Stimulated activated CD4-positive, alpha-beta T cell treated with anti-CD3 and anti-CD28 coated beads, TNF-alpha, amount 100 ng/mL, for 1 hour (primary cell): ENCODE measurements at places on chromosomes 4 and X.

- DNase-seq = no peak
Measured at GRCh38 chr4:160724063-160724462, 1439.7 kb downstream of the FSTL5 start.

- no peak for DNase-seq
Measured at GRCh38 chr4:140755774-140756318, 339 bp downstream of the TBC1D9 start.

DNA sequence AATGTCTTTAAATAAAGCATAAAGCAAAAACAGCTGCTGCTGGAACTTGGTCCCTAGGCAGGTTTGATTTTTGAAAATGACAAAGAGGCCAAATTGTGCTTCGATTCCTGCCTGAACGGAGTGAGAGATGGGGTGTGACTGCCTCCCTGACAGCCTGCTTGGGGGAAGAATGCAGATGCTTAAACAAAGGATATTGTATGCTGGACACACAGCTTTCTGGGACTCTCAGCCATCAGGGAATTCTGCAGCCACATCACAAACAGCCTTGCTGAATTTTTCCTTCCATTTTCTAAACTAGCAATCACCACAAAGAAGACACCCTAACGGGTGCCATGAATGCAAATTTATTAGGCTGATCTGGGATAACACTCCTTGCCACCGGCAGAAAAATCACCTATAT is 83.9 kb upstream of the CPEB2 start:
- DNase-seq = no peak

GRCh38 chr4:52037689-52038102 is 403 bp downstream of the SGCB start:
- DNase-seq = no peak

GRCh38 chr4:32830160-32830559 is 2110.0 kb downstream of the PCDH7 start:
- no peak for DNase-seq

DNA sequence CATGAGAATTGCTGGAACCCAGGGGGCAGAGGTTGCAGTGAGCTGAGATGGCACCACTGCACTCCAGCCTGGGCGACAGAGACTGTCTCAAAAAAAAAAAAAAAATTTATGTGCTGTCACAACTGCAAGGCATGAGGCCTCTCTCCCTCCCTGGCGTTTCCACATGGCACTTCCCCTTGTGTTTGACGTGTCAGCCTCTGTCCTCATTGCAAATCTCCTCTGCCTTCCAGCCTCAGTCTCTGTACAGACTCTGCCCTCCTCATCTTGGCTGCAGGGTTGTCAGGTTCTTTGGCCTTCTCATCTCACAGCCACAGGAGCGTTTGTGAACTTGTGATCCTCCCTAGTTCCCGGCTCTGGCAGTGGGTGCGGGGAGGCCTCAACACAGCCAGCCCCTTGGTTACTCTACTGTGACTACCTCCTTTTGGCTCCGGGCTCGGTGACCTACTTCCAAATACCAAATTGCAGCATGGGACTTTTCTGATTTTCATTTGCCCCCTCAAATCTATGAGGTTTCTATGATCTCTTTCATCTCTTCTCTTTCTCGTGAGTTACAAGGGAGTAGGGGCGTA is 250.0 kb downstream of the CBR4 start:
- no peak for DNase-seq

GRCh38 chr4:2387829-2388228 is 30.6 kb downstream of the ZFYVE28 start:
- DNase-seq = no peak

DNA sequence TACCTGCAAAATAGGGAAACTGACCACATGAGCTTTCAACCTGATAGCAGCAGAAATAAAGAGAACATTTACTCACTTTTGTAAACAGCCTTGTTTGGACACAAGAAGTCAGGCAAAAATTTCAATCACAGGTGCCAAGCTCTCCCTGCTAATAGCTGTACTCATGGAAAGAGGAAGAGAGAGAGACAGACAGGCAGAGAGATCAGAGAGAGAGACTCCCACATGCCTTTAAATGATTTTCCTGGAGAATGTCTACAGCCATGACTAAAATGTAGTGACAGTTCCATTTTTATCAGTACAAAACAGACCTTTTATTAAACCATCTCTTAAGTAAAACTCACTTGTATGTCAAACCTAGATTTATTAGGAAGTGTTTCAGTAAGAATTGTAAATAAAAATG is 752.9 kb downstream of the TRAM1L1 start:
- DNase-seq = no peak

DNA sequence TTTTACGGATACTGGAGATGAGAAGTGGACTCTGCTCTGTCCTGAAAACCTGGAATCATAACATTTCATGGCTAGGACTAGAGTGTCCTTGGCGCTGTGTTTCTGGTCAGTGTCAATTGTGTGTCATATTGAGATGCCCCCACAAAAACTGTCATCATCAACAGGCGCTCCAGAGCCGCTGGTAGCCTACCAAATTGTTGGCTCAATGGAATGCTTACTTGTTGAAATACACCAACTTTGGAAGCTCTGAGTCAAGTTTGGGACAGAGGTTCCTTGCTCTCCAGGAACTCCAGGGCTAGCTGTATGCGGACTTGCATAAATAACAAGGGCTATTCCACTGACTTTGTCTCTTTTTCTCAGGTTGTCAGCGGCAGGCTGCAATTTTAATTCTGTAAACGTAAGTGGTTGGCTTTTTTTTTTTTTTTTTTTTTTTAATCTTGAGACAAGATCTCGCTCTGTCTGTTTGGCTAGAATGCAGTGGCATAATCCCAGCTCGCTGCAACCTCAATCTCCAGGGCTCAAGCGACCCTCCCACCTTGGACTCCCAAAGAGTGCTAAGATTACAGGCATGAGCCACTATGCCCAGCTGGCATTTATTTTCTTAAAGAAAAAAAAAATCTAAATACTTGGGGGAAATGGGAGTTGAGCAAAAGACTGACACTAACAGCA is 871 bp upstream of the HPGD start:
- no peak for DNase-seq

DNA sequence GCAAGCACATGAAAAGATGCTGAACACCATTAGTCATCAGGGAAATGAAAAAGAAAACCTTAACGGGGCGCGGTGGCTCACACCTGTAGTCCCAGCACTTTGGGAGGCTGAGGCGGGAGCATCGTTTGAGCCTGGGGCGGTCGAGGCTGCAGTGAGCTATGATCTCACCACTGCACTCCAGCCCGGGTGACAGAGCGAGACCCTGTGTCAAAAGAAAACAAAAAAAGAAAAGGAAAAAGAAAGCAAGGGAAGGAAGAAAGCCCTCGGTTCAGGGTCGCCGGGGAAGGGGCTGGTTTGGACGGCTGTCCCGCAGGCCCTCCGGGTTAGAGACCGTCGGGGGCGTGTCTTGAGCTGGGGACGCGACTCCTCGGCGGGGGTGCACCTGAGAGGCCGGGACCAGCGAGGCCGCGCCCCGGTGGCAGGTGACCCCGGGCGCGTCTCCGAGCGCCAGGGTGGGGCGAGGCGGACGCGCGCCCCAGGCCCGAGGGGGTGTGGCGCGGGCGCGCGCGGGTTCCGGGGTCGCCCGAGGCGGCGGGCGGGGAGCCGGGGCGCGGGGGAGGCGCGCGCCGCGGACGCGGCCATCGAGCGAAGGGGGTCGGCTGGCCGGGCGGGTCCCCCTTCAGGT is 478 bp upstream of the PLXNA3 start:
- DNase-seq = peak; percentile 20

- no peak for DNase-seq
Measured at GRCh38 chr4:182738283-182739047, 178.7 kb downstream of the DCTD start.

- DNase-seq = no peak
Measured at GRCh38 chr4:102764901-102765300, 4.1 kb upstream of the MANBA start.

DNA sequence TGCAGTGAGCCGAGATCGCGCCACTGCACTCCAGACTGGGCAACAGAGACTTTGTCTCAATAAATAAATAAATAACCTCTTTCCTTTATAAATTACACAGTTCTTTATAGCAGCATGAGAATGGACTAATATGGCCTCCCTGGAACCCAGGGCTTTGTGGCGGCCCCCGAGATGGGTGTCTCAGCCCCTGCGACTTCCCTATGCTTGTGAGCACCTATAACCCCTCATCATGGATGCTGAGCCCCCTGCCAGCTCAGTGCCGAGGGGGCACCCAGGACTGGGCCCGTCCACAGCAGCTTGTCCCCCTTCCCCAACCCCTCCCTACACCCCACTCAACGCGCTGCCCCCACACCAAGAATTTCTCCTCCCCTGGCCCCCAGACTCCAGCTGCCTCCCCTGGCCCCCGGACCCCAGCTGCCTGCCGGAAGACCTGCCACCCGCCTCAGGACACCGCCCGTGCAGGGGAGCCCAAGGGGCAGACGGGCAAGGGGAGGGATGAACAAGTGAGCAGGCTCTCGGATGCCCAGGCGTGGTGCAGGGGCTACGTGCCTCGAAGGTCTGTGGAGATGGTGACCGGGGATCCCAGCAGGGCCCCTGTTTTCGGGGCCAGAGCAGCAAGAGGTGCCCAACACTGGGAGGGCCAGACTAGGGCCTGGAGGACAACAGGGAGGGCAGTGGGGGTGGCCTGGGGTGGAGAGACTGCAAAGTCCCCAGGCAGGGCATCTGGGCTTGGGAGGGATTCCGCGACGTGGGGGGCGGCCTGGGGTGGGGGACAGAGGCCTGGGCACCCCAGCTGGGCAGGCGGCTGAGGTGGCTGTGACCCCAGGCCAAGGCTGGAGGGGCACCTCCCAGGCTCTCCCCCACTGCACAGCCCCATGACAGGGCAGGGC is 74.0 kb downstream of the FAM53A start:
- no peak for DNase-seq

GRCh38 chr4:114036864-114037263 is 57.4 kb upstream of the ARSJ start:
- DNase-seq = no peak

DNA sequence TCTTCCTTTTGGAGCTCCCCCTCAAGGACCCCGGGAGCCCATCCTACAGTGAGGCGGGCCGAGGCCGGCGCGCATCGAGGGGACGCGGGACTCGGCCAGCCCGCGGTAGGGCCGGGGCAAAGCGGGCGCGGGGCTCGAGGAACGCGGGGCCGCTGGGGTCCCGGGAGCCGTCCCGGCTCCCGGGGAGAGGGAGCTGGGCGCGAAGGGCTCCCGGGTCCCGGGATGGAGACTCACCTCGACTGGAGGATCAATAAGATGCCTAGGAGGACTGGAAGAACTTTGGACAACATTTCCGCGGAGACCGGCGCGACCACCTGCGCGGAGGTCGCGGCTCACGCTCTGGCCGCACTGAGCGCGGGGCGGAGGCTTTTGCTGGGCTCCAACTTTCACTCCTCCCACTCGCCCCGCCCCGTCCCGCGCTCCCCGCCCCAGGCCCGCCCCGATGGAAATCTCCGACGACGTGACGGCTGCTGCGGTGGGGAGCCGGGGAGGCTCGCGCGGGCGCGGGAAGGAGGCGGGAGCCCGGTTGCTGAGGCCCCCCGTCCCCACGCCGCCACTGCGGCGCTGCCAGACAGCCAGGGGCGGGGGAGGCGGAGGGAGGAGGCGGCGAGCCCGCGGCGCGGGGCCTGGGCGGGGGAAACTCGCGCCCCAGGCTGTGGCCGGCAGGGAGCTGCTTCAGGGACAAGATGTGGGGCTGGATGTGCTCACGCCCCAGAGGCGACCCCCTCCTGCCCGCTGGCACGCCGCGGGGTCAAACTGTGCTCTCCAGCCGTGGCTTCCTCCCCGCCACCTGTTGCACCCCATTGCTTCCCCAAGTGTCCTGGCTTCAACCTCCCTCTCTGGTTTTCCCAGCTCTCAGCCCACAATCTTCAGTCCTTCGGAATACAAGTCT is at the start of gene GABRE:
Gene GABRE, minus strand, starts transcription at position 341 of the 892 bp plus-strand sequence. Its CDS starts 51 bp downstream, at position 290.
- DNase-seq = no peak

DNA sequence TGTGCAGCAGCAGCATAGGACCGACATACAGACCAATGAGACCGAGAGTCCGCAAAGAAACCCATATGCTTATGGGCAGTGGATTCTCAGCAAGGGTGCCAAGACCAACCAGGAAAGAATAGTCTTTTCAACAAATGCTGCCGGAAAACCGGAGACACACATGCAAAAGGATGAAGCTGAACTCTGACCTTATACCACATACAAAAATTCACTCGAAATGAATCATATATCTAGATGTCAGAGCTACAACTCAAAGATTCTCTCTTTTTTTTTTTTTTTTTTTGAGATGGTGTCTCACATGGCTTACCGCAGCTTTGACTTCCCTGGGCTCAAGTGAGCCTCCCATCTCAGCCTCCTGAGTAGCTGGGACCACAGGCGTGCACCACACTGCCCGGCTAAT is 16.0 kb upstream of the MXD4 start:
- no peak for DNase-seq

GRCh38 chrX:8037593-8038348 is 110.6 kb upstream of the PNPLA4 start:
- no peak for DNase-seq

DNA sequence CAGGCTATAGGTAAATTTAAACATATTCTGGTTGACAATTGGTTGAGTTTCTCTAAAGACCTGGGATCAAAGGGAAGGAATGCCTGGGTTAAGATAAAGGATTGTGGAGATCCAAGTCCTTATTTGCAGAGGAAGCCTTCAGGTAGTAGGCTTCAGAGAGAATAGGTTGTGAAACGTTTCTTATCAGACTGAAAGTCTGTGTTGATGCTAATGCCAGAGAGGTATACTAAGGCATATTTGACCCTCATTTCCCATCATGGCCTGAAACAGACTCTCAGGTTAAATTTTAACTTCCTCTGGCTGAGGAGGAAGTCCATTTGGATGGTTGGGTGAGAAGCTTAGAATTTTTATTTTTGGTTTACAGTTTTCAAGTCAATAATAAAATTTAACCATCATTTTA is 48.1 kb downstream of the UGT2A2 start:
- DNase-seq = no peak

DNA sequence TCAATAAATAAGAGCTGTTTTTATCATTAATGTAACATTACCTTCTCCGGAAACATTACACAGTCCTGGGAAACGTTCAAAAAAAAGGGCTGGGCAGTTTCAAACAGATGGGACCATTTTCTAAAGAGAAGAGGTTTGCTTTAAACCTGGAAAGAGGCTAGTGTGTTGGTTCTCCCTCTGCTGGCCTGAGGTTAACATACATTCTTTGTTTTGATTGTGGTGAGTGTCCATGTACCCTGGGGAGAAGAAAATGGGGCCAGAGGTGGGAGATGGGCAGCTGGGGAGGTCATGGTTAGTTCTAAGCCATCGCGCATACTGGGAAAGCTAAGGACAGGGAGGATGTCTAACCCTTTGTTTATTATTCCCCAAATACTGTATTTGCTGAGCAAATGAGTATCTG is 194.7 kb downstream of the CPEB2 start:
- no peak for DNase-seq

GRCh38 chrX:41085878-41086626 is 807 bp downstream of the USP9X start:
- DNase-seq = peak; percentile 7

- no peak for DNase-seq
Measured at GRCh38 chr4:88991746-88992145, 65.2 kb downstream of the FAM13A start.
